Ovary (tissue), 10 donors: ENCODE measurements at places on chromosomes 6 and 20.

DNA sequence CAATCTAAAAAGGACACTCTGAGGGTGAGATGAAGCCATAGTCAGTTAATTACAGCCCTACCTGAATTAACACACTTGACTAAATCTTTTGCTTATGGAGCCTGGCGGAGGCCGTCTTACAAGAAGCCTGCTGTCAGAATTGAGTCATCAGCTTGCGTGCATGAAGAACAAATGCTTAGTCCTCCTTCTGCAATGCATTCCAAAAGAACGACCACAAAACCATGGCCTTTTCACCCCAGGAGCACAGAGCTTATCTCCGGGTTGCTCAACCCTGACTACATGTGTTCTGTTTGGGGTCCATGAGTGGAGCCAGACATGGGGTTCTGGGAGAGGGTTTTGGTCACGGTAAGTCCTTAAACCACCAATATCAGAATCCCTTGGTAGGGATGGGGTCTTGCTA lies 318.1 kb downstream of the CLIC5 start:
- H3K4me3 ChIP-seq = no peak overlapping the region
- H3K27ac ChIP-seq = no peak overlapping the region
- H3K4me1 ChIP-seq = no peaks in the 10 kb centered on the region

DNA sequence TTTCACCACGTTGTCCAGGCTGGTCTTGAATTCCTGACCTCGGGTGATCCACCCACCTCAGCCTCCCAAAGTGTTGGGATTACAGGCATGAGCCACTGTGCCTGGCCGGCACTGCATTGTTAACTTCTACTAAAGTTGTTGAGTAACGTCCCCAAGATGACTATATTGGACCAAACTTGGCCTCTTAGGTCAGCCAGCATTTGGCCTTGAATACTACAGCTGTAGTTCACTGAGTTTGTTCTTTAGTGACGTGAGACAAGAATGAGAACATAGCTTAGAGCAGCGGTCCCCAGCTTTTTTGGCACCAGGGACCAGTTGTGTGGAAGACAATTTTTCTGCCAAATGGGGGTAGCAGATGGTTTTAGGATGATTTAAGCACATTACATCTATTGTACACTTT lies 237.1 kb downstream of the TBC1D7 start:
- DNase-seq = no peak
- H3K4me1 ChIP-seq = no peaks in the 10 kb centered on the region
- no peaks in the 10 kb centered on the region for H3K27me3 ChIP-seq
- no peaks in the 10 kb centered on the region for H3K36me3 ChIP-seq
- no peak overlapping the region for H3K27ac ChIP-seq
- no peak overlapping the region for H3K4me3 ChIP-seq

DNA sequence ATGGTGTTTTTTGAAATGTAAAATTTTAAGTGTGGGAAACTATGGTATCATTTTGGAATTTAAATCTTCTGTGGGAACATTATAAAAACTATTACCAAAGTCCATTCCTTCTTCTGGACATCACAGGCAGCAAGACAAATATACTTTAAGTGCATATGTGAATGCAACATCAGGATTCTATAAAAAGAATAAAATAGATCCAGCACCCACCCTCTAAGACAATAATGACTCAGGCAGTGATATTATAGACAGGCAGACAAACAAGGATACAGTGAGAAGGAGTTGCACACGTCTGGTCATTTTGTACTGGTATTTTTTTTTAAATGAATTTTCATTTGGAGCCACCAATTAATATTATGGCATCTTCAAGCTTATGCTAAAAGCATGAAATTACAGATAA lies 21.1 kb upstream of the NEDD9 start:
- no peak overlapping the region for H3K27ac ChIP-seq
- peaks cover 7% of the 10 kb centered on the region for H3K4me1 ChIP-seq
- no peak for DNase-seq
- no peak overlapping the region for H3K4me3 ChIP-seq
- H3K27me3 ChIP-seq = no peaks in the 10 kb centered on the region

DNA sequence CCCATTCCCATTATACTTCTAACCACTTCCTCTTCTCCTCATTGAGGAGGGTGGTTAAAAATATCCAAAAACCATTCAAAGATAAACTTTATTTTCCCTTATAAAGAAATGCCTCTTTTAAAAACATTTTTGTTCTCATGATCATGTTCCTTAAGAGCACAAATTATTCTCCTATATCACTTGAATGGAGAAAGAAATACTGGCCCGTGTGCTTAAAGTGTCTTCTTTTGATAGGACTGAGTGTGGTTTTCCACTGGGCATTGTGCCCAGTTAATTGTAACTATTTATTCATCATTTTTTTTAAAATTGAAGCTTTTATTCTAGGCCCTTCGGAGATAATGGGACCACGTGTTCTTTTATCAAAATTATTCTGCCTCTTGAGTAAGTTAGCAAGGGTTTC lies 871.5 kb downstream of the QKI start:
- no peaks in the 10 kb centered on the region for H3K27me3 ChIP-seq
- no peak overlapping the region for H3K4me3 ChIP-seq
- no peaks in the 10 kb centered on the region for H3K36me3 ChIP-seq
- no peak for DNase-seq
- H3K27ac ChIP-seq = no peak overlapping the region
